ENCODE measurements at places on chromosomes 5 and 9.

GRCh38 chr5:57863661-57864060, 381.1 kb upstream of the ACTBL2 start:
- no peak for DNase-seq

DNA sequence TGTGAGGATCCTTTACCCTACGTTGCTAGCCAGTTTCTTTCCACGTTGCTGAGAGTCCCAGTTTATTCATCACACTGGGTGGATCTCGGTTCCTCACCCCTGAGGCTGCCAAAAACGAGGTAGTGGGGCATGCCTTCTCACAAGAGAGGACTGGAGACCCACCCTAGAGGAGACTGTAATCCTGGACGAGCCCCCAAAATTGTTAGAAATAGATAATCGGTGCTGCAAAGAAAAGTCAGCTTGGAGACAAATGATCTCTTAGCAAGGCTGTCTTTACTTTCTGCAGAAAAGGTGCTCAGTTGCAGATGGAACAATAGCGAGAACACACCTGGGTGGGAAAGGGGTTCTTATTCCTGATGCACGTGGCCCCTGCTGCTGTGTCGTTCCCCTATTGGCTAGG, 101.8 kb downstream of the TMEM167A start:
- DNase-seq, result no peak

DNA sequence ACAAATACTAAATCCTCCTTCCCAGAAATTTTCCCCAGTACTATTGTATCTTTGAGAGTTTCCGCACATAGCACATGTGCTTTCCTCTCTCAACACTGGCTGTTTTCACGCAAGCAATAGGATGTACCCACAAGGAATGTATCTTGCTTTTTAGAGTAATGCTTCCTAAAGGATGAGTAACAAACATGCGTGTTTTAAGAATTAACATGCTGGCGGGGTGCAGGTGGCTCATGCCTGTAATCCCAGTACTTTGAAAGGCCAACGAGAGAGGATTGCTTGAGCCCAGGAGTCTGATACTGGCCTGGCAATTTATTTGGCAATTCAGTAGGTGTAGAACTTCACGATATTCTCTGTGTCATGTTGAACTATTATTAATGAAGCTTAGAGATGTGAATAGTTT, 4.6 kb downstream of the RUFY1 start:
- DNase-seq, result no peak

- DNase-seq, result no peak
Measured at GRCh38 chr9:89629081-89629976, 24.5 kb downstream of the GADD45G start.

GRCh38 chr9:16010221-16010620, 457.4 kb downstream of the CCDC171 start:
- no peak for DNase-seq

GRCh38 chr9:127537014-127537413, 75.1 kb upstream of the STXBP1 start:
- no peak for DNase-seq

DNA sequence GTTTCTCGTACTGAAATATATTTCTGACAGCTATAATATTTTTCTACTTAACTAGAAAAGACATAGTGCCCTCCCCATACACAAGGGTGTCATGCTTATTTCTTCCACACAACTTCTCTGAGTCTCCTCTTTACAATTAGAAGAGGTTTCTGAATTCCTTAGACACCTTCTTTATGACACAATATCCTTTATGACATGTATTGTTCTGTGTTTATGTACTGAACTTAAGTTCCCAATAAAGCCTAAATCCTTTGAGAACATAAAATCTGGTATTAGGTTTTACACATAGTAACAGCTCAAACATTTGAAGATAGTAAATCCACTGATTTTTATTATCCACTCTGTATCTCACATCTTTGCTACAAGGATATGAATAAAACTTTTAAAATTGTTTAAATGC, 32.5 kb downstream of the GRAMD2B start:
- no peak for DNase-seq

DNA sequence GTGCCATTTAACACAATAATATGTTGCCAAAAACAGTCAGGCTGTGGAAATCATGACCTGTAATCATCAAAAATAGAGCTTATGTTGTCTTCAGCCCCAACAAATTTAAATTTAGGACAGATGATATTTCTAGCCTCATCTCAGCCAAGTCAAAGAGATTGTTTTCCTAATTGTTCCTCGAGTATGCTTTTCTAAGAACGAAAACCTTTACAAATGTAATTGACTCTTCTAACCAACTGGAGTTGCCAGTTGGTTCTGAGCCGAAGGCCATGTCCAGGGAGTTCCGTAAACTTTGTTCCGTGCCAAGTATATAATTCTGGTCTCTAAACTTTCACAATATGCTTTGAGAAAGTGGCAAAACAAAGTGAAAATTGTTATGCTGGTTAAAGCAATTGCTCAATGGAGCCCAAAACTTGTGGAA, 160.8 kb downstream of the CEMIP2 start:
- DNase-seq, result no peak

DNA sequence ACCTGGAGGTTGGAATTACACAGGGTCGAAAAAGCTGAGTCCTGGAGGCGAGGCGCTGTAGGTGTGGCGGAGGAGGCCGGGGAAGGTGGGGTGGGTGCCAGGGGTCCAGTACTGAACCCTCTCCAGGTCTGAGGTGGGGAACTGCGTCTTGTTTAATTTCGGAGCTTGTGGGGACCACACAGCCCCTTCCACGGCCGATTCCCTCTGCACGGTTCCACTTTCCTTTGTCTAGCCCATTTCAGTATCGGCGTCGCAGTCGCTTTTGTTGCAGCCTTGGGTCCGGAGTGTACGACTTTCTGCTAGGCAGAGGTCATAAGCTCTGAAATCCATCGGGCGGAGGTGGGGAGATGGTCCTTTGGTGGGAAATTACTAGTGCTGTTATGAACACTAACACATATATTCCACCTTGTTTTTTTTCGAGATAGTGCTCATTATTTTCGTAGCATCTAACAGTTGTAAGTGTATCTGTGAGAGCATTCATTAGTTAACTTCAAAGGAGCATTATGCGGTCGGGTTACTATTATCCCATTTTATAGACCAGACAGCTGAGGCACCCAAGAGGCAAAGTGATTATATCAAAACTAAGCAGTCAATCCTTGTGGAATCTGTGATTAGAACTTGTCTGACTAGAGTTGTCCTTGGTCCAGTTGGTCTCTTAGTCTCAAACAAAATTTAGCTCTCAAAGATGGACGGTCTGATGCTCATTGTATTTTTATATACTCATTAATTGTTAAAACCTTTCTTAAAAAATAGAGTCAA, 737 bp downstream of the RNF180 start:
- no peak for DNase-seq

GRCh38 chr5:168779333-168779732, 200.2 kb upstream of the PANK3 start:
- DNase-seq, result no peak

DNA sequence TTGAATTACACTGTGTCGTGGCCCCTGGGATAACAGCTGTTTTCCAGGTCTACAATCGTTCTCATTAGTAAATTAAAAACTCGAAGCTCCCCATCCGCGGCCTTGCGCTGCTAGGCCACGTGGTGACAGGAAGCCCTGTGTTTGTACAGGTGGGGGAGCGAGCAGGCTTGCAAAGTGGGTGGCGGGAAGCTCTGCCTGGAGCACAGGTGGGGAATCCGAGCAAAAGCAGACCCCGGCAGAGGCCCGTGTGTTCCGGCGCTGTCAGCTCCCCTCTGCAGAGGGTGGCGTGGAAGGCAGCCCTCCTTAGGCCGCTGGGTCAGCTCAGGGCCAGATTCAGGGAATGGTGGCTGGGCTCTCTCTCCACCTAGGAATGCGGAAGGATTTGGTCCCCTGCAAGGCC, 59.5 kb upstream of the ERCC6L2 start:
- DNase-seq, result no peak

- DNase-seq, result no peak
Measured at GRCh38 chr5:21212026-21212425, 1224.0 kb upstream of the CDH18 start.

DNA sequence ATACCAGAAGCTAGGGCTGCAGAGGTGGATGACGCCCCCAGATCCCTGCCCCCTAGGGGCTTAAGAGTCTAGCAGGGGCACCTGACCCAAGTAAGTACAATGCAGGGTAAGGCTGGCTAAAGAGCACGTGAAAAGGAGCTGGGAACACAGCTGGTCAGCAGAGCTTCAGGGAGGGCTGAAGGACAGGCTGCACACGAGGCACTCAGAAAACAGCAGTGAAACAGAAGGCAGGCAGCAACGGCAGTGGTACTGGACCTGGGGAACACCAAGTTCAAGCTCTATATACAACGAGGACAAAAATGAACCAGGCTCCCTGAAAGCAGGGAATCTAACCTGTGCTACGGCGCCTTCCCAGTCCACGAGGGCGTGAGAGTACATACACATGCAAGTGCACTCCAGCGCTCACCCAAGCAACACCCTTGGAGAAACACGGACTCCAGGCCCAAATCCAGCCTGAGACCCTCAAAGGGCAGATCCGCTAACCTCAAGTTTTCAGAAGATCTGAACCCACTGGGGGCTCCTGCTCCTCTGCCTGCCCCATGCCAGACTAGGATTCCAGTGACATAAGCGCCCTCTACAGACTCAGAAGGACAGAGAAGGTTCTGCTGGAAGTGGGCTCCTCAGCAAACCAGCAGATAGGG, 57.4 kb downstream of the PSMB7 start:
- DNase-seq, result no peak

GRCh38 chr5:129398026-129398678, 61.9 kb upstream of the ADAMTS19 start:
- no peak for DNase-seq

GRCh38 chr9:100222674-100223073, 123.6 kb downstream of the INVS start:
- DNase-seq, result no peak

DNA sequence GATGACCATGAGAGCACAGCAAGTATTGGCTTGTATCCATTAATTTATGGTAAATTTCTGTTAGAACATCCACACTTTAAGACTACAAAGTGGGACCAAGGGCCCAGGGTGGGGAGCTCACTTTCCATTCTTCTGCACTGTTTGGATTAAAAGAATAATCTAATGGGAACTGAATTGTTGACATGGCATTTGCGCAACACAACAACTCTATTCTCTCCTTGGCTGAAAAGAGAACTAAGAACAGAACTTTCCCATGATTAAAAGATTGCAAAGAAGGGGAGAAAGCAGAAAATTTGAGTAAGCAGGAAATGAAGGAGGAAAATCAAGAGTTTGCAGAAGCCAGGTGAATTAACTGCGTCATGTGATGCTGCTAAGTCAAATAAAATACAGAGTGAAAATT, 143.4 kb downstream of the HINT1 start:
- no peak for DNase-seq

- DNase-seq, result no peak
Measured at GRCh38 chr5:87164409-87164808, 103.3 kb upstream of the RASA1 start.

- DNase-seq, result no peak
Measured at GRCh38 chr9:14881006-14881405, 29.2 kb downstream of the FREM1 start.

- DNase-seq, result no peak
Measured at GRCh38 chr9:68446836-68447235, 90.4 kb downstream of the PGM5 start.

DNA sequence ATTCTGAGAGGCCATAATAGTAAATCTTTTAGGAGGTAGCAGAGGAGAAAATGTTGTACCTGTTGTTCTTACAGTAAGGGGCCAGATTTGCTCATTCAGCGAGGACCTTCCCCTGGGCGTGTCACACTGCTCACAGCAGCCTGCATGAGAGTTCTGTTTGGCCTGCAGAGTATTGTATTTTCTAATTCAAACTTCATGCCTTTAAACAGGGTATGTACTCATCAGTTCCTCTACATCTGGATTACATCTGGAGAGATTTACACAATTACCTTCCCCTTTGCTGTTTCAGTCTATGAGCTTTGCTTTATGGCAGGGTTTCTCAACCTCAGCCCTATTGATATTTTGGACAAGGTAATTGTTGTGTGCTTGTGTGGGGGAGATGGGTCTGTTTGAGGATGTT, 170.9 kb upstream of the STK32A start:
- DNase-seq, result no peak

GRCh38 chr5:115456539-115457040, 88.0 kb downstream of the FEM1C start:
- no peak for DNase-seq

DNA sequence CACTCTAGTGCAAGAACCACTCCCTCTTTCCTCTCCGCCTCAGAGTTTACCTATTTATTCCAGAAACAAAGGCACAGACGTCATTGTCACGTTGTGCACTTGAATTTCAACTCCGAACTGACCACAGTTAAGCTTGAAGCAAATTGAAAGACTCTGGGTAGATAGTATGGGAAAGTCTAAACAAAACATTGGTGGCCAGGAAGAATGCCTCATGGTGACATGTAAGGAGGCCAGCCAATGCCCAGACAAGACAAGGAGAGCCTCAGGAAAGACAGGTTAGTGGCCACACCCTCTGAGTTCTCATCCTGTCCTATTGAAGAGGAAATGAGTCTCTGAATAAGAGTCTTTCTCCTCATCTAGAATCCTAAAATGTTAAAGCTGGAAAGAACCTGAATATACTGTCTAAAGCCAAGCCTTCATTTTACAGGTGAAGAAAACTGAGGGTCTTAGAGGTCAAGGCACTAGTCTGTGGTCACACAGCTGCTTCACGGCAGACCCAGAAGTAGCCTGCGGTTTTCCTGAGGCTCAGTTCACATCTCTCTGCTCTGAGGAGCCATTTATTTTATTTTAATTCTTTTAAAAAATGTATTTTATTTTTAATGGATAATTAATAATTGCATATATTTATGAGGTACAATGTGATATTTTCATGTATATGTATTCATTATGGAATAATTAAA, 30.2 kb downstream of the ZFAND5 start:
- no peak for DNase-seq

DNA sequence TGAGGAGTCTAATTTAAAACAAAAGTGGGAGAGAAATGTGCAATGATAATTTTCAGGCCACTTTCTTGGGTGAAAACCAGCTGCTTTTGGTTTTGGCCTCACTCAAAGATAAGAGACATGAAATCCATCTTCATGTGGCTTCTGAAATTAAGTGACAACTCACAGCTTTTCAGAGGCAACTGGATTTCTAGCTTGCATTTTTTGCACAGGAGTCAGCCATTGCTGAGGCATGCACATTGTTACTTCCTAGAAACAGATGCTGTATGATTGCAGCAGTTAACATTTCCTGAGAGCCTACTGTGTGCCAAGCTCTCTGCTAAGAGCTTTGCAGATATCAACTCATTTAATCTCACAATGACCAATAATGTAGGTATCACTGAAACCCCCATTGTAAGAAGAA, 562.6 kb downstream of the NR2F1-AS1 start:
- DNase-seq, result no peak

- no peak for DNase-seq
Measured at GRCh38 chr9:126439402-126439765, 112.8 kb downstream of the MVB12B start.

DNA sequence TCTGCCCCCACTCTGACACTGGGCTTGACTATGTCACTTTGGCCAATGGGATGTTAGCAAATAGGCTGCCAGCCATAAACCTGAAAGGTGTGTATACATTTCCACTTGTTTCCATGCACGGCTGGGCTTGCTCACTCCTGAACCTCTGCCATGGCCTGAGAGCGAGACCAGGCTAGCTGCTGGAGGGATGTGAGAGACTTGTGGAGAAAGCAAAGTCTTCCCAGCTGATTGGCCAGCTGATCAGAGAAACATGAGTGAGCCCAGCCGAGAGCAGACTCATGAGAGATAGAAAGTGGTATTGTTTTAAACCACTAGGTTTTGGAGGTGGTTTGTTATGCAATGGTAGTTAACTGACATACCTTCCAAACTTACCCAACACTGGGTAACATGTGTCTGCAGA, 13.9 kb downstream of the FAM193B start:
- DNase-seq, result no peak
